ENCODE measurements at places on chromosomes 2 and 18. TPM values are rescaled to one million over a fixed set of nuclear protein-coding genes. Genes with fewer than 3 reads are reported as not detected.
A peak's percentile ranks its signal among the peaks of the same experiment; 100 is the strongest.

DNA sequence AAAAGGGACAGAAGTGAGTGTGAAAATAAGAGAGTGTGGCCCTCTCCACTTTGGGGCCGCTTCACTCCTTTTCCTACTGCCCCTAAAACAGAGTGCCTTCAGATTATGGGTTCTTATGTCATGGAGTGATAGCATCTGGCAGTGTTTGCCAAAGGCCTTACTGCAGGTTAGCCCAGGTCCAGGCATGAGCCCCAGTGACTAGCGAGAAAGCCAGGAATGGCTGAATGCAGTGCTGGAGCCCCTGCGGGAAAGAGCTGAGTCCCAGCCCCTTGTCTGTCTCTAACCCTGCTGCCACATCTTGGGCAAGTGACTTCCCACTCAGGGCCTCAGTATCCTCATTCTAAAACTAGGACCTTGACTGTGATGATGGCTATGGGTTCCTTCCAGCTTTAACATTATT is 6.0 kb downstream of the IGFBP5 start:
- DNase-seq, result no peak

DNA sequence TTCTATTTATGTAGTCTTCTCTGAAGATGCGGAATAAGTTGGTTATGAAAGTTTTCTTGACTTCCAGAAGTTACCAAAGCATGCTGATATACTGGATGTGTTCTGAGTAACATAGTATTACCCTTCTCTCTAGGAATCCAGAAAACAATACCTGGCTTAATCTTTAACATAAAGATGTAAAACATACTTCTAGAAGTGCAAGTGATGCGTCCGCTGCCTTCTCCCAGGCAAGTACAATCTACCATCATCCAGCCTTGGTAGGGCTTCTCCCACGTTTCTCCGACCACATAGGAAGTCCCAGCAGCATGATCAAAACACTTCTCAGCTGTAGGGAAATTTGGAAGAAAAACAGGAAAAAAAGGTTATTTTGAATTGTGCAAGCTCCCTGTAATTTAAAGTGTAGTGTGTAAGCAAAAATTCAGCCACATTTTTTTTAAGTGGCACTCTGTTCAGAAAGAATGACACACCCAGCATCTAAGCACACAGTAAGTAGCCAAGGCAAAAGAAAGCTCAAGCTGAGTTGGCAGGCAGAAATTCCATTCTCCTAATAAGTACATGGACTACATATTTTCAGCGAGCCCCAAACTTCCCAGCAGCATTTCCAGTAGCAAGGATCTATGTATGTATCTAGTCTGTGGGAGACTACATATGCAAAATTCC is 5.2 kb downstream of the FN1 start:
- DNase-seq, result no peak

GRCh38 chr2:188835821-188836220 is 138.4 kb upstream of the COL3A1 start:
- DNase-seq, result no peak

- DNase-seq, result no peak
These were observed 120.5 kb downstream of the ATL2 start for GRCh38 chr2:38256610-38257009.

- no peak for DNase-seq
These were observed 8.4 kb downstream of the EPG5 start for GRCh38 chr18:45958730-45959129.

DNA sequence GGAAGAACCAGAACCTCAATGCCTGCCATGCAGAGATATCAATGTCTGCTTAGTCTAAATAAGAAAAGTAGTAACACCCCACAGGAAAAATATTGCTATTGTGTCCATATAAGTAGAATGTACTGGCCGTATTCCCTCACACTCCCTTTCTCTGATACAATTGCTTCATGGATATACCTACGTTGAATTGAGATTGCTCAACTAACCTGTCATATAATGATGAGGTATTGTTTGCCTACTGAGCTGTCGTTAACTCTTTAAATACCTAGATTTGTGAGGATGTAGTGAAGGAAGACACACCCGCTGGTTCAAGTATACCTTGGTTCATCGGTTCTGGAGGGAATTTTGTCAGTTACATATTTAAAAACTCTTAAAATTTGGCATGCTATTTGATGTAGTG is 480.7 kb upstream of the TCF4 start:
- DNase-seq, result no peak

DNA sequence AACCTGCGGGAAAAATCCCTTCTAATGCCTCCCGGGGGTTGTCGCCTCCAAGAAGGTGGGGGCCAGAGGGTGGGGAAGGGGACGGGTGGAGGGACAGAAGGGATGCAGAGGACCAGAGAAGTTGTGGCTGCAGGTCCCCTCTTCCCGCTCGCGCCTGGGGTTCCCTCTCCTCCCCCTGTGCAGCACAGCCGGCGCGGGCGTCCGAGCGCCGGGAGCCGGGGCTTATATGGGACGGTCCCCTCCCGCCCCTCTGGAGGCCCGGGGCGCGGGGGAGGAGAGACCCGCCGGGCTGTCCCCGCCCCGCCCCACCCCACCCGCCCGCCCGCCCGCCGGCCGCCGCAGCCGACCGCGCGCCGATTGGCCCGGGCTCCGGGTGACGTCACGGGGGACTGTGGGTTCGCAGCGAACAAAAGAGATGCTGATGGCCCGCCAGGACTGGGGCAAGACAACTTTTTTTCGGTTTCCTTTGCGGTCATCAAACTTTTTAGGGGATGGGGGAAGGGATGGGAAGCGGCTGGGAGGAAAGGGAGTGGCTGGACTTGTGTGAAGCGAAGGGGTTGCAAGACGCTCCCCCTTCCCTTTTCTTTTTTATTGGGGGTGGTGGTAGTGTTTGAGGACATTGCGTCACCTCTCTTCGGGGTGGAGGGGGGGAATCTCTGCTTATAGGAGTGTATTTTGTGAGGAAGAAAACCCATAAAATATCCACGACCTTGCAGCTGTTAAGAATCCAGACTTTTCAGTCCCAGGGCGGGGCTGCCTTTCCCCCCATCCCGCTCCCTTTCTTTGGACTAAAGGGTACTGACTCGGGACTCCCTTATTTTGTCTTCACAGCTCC is at the start of gene FN1:
Gene FN1, minus strand, starts transcription at position 199 of the 835 bp plus-strand sequence. CDS start 266 bp downstream, outside the sequence.
- DNase-seq, result peak; percentile 78

DNA sequence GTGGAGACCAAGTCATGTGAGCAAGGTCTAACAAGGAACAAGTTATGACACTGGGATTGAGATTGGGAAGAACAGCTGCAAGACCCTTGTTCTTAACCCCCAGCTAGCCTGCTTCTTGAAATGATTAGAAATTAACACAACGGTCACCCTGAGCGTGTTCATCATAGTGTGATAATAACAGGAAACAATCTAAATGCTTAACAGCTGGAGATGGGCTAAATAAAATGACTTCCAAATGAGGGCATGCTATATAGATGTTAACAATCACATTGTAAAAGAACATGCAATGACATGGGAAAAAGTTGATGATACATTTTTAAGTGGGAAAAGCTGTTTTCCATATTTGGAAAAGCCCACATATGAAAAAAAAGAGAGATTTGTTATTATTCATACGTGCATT is 47.6 kb downstream of the RPL37A start:
- no peak for DNase-seq

GRCh38 chr18:28189400-28190239 is 12.7 kb upstream of the CDH2 start:
- DNase-seq, result no peak

DNA sequence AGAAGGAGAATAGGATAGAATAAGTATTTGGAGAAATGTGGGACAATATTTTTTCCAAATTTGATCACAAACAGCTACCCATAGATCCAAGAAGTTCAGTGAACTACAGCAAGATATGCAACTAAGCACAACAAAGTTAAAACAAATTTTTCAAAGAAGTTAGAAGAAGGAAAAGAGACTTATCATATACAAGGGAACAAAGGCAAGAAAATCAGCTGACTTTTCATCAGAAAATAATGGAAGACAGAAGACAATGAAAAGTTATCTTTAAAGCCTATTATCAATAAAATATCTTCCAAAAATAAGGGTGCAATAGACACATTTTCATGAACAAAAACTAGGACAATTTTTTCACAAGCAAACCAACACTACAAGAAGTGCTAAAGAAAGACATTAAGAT is 202.8 kb upstream of the FN1 start:
- no peak for DNase-seq

DNA sequence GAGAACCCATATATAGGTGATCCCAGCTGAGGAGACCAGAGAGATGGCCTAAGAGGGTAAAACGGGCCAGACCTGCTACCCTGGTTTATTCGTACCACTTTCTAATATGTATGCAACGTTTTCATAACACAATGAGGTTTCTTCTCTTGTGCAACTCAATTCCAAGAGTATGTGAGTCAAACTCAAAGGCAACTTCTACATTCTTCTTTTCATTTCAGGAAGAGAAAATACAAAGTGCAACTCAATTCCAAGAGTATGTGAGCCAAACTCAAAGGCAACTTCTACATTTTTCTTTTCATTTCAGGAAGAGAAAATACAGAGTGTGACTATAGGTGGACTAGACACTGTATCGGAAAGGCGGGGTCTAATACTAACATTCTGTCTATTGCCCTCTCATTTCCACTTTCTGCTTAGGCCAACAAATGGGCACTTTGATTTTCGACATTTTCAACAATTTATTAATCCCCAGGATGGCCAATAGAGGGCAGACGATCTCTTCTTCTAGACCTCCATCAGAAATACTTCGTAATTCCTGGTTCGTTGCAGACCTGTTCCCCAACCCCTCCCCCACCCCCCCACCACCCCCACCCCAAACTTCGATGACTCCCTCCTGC is 3.7 kb upstream of the CRIM1 start:
- no peak for DNase-seq

DNA sequence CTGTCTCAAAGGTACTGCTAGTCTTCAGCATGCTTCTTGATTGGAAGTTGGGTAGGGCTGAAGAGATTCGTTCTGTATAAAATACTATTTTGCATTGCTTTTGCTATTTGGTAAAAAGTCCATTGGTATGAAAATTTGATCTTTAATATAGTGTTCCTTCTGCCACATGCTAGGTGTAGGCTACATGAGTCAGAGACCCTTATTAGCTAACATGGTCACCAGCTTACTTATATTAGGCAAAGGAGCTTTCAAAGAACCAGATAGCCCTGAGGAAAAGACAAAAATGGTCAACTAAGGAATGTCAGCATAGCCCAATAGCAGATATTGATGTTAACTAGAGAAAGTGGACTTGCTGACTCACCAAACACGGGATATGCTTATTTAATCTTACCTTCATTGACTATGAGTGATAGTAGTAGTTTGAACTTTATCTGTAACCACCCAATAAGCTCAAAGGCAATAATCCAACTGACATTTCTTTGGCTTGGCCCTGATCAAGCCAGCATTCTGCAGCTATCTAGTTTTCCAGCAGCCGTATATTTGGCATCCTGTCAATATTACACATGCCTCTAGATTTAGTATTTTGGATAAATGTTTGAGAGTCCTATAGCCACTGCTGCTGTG is 110.0 kb downstream of the TPGS2 start:
- DNase-seq, result no peak

DNA sequence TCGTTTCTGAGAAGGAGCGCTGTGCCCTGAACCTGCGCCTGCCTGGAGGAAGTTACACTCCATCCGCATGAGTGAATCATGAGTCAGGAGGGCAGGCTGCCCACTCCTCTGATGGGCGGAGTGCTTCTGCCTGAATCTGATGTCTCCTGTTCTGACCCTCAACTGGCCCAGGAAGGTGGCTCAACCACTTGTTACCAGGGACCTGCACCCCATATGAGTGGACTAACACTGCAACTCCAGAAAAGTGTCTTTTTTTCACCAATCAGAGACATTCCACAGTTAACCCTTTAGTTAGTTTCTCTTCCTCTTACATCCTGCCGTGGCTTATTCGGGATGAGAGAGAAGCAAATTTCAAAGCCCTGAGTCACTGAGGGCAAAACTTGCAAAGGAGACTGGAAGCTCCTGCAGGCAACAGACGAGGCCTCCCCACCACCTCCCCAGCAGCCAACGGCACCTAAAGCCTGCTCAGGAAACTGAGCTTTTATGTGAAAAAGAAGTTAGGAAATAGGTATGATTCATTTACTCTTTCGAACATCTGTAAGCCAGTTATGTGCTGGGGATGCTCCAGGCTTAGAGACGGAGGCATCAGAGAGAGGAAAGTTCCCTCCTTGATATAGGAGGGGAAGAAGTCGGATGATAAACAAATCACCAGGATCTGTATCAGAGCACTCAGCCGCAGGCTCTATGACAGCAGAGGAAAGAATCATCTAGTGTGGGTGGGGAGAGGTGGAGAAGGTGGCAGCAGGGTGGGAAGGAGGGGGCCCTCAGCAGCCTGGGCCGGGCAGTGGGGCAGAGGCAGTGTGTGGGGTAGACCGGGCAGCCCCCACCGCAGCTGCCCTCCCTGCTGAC is 30.9 kb downstream of the MBP start:
- DNase-seq, result peak; percentile 84

- DNase-seq, result no peak
These were observed 49.4 kb downstream of the TANC1 start for GRCh38 chr2:159017837-159018236.

- DNase-seq, result no peak
These were observed 131.0 kb downstream of the SP3 start for GRCh38 chr2:173834141-173834540.

DNA sequence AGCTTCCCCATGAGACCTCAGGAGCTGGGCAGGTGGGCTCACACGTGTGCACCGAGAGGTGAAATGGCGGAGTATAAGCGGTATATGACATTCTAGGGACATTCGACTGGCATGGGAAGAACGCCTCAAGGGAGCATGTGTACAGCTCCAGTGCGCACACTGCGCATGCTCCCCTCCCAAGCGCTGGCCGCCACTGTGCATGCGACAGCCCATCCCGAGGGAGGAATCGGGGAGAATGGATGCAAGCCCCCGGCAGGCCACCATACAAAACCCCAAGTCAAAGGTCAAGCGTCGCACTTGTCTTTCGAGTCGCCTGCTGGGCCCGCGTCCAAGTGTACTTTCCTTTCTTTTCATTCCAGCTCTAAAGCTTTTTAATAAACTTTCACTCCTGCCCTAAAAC is 103.4 kb upstream of the ODC1 start:
- DNase-seq, result no peak

DNA sequence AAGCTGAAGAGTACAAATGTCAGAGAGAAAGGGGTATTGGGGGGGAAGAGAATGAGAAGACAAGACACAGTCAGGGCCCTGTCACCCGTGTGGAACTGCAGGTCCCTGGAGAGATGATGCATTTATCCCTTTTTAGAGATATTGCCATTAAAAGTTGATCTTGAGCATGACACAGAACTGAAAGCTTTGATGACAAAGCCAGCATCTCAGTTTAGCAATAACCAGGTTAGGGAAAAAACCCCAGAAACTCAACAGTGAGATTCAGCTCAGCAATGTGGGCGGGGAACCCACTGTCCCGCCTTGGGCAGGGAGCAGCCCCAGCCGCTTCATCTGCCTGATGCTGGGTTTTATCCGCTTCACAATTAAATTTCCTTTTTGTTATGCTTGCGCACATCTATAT is 181.1 kb downstream of the NEDD4L start:
- no peak for DNase-seq

The CABLES1 gene
- total RNA-seq, result 95.9 TPM

The CD8B2 gene
- not detected for total RNA-seq

The AMER3 gene
- total RNA-seq, result not detected

The SPC25 gene
- total RNA-seq, result not detected

The USP40 gene
- 23.4 TPM for total RNA-seq

The HMSD gene
- 0.38 TPM for total RNA-seq

The SANBR gene
- 2.6 TPM for total RNA-seq

The TACR1 gene
- total RNA-seq, result 4.1 TPM

The CXXC1 gene
- 60.7 TPM for total RNA-seq
